Heart right ventricle (tissue), 16 donors: ENCODE measurements at places on chromosomes 16 and 17. TPM values are rescaled to one million over a fixed set of nuclear protein-coding genes. Genes with fewer than 3 reads are reported as not detected.

Gene WFIKKN2
- 0.74 TPM for total RNA-seq

Gene MT1M
- total RNA-seq, result 1.3 TPM

Gene DRC3
- total RNA-seq, result 1.5 TPM

Gene OTOP3
- not detected for total RNA-seq

Gene GGA3
- 30.2 TPM for total RNA-seq

Gene SLC13A5
- not detected for total RNA-seq

Gene GPRC5B
- total RNA-seq, result 82.4 TPM

Gene PLA2G10
- not detected for total RNA-seq

Gene FBXL16
- total RNA-seq, result 0.08 TPM

Gene BCAR1
- total RNA-seq, result 82.4 TPM

Gene HBA1
- 393 TPM for total RNA-seq

Gene HCRT
- not detected for total RNA-seq

Gene CLDN7
- total RNA-seq, result 1.4 TPM

Gene KRTAP3-2
- total RNA-seq, result not detected

Gene TMEM88
- 12.3 TPM for total RNA-seq

Gene KRT39
- not detected for total RNA-seq

Gene MLST8
- 22.5 TPM for total RNA-seq

Gene CHD9NB
- total RNA-seq, result 0.41 TPM

Gene HEATR9
- not detected for total RNA-seq

Gene MYH3
- 0.94 TPM for total RNA-seq

Gene EME1
- 0.25 TPM for total RNA-seq

Gene CCNF
- 1.6 TPM for total RNA-seq

Gene TOX3
- total RNA-seq, result not detected
